Stimulated activated CD4-positive, alpha-beta T cell treated with anti-CD3 and anti-CD28 coated beads, Interleukin-1b, Interleukin-23, amount 100 ng/mL, for 1 hour (primary cell): ENCODE measurements at places on chromosomes 5 and 9.
A peak's percentile ranks its signal among the peaks of the same experiment; 100 is the strongest.

DNA sequence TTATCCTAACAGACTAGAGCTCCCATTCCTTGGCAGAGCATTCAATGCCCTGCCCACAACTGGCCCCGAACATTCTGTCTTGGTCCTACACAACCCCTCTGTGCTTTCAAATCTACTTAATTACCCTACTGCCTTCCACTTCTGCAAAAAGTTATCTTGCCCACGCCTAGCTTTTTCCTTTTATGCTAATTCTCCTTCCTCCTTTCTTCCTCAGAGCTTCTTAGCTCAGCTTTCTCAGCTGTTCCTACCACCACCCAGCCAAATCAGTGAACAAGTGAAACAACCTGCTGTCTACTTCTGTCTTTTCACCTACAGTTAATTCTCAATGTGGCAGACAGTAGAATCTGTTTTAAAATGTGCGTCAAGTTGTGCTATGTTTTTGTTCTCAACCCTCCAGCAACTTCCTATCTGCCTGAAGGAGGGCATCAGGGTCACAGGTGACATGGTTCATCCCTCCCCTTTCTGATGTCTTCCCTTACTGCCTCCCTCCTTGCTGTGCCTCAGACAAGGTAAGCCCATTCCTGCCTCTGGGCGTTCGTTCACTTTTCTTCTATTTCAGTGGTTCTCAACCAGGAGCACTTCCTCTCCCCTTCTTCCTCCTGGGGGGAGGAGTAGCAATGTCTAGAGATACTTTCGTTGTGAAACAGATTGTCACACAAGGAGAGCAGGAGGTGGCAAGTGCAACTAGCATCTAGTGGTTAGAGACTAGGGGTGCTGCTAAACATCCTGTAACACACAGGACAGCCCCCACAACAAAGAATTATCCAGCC is 1.3 kb upstream of the REEP5 start:
- no peak for DNase-seq

GRCh38 chr9:77946969-77947620 is 84.5 kb downstream of the GNAQ start:
- DNase-seq: no peak

DNA sequence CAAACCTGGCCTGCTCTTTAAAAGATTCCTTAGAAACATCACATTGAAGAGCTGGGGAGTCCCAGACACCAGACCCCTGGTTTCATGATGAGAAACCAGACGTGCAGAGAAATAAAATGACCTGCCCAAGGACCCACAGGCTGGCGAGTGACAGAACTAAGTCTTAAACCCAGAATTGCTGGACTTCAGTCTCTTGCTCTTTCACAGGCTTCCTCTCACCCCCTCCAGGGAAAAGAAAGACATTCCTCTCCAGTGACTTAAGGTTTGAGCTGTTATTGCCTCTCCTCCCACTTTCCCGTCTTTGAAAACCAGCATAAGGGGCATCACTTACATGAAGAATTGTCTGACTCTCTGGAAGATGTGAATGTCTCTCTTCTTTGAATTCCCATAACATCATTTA is 535.2 kb downstream of the IRX1 start:
- no peak for DNase-seq

GRCh38 chr5:73066466-73066865 is 53.9 kb upstream of the TMEM171 start:
- DNase-seq: no peak

DNA sequence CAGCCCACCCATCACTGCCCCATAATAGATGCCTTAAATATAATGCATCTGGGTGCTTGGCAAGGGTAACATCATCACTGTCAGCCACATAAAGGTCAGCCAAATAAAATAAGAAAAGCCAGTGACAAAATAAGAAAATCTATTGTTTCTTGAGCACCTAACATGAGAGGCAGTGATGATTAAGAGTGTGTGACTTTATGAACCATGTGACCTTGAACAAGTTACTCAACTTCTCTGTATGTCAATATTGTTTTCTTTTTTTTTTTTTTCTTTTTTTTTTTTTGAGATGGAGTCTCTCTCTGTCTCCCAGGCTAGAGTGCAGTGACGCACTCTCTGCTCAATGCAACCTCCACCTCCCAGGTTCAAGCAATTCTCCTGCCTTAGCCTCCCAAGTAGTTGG is 98.7 kb downstream of the CDK5RAP2 start:
- DNase-seq: no peak

GRCh38 chr5:137565450-137565849 is 66.3 kb upstream of the SPOCK1 start:
- no peak for DNase-seq

- DNase-seq: no peak
Observed at GRCh38 chr9:110452227-110452801, 114.7 kb upstream of the TXNDC8 start.

- DNase-seq: no peak
Observed at GRCh38 chr5:154145268-154145667, 45.3 kb upstream of the GALNT10 start.

DNA sequence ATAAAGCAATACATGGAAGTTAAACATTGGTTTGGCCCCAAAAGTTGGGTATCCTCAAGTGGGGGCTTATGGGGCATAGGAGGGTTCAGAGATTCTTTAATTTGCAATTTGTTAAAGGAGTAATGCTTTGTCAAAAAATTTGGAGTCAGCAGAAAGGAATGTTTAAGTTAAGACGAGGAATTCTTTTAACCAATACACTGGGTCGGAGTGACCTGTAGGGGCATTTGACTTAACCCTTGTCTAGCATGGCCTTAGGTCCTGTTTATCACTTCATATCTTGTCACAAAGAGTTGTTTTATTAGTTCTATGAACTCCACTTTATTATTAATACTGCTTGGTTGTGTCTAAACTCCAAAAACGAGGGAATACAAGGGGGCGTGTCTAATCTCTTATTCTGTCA is 656.1 kb upstream of the RORB start:
- DNase-seq: no peak

DNA sequence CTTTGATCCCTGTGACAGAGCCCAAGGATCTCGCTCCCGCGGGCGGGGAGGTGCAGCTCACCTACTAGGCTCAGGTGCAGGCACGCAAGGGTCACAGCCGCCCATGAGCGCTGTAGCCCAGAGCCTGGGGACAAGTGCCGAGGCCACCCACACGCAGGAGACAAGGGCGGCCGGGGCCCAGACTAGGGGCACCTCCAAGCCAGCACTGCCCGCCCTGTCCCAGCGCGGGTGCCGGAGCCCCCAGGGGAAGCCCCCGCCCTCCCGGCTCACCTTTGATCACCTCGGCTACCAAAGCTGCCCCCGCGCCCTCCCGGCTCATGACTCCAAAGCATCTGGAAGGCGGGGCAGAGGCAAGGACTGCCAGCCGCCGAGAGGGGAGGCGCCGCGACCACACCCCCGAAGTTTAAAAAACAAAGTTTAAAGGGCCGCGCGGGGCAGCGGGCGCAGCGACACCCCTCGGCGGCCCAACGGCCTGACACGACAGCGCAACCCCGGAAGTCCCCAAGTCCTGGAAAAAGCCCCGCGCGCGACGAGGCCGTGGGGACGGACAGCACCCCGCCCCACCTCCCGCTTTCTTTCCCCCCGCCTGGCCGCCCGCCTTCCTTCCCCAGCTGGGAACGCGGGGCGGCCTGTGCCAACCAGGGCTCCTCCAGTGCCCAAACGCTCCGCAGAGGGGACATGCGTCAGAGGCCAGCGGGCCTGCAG is 53.0 kb downstream of the CDC14B start:
- DNase-seq: peak; percentile 34

- DNase-seq: no peak
Observed at GRCh38 chr5:141795421-141795820, 82.8 kb downstream of the PCDH1 start.

- DNase-seq: no peak
Observed at GRCh38 chr5:164302533-164303235, 797.3 kb downstream of the MAT2B start.

DNA sequence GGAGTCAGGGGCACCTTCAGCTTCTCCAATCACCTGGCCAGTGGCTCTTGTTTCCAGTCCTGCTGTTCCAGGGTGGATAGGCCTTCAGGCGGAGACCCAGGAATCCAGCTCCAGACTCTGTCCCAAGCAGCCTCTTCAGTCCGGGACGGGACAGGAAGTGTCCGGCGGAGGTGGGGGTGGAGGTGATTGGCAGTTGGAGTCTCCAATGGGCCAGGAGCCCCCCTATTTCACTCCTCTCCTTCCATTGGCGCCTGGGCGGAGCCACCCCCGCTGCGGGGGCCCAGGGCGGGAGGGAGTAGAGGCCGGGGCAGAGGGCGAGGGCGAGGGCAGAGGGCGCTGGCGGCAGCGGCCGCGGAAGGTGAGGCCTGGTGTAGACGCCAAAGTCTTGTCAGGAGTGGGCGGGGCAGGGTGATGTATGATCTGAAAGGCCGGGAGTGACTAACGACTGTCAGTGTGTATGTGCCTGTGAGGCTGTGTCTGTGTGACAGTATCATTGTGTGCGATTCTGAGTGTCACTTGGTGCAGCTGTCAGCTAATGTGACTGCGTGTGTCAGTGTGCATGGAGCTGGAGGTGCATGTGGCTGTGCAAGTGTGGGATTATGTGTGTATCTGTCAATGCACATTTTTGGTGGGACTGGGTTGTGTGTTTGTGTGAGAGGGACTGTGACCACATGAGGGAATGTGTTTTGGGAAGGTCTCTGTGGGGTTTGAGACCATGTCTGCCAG is at the start of gene IL11RA:
Gene IL11RA, plus strand, starts transcription at position 310 of the 726 bp plus-strand sequence. CDS start 3,033 bp downstream, outside the sequence.
- DNase-seq: no peak

GRCh38 chr9:92170848-92171247 is 55.6 kb upstream of the SPTLC1 start:
- no peak for DNase-seq

GRCh38 chr5:95835682-95836385 is 13.3 kb upstream of the GLRX start:
- no peak for DNase-seq

- DNase-seq: no peak
Observed at GRCh38 chr5:2550509-2550908, 201.0 kb downstream of the IRX2 start.

GRCh38 chr5:59766427-59767210 is 126.9 kb downstream of the PDE4D start:
- DNase-seq: no peak

GRCh38 chr9:137243626-137244485 is 2.8 kb downstream of the TUBB4B start:
- DNase-seq: no peak

DNA sequence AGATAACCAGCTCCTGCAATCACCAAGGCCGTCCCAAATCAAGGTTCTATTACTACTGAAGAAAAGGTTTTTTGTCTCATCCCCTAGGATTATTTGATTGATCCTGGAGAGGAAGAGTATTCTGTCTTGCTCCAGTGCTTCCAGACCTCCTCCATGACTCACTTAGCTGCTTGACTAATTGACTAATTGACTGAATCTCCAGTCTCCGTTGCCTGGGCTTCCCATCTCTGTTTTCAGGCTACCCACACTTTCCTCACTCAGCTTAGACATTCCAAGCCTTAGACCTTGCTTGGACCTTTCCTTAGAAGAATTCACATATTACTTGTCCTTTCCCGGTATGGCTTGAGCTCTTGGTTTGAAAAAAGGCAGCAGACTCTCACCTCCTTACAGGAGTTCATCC is 60.6 kb downstream of the FRMD3 start:
- DNase-seq: no peak

GRCh38 chr9:101572316-101572715 is 22.5 kb downstream of the PPP3R2 start:
- no peak for DNase-seq

DNA sequence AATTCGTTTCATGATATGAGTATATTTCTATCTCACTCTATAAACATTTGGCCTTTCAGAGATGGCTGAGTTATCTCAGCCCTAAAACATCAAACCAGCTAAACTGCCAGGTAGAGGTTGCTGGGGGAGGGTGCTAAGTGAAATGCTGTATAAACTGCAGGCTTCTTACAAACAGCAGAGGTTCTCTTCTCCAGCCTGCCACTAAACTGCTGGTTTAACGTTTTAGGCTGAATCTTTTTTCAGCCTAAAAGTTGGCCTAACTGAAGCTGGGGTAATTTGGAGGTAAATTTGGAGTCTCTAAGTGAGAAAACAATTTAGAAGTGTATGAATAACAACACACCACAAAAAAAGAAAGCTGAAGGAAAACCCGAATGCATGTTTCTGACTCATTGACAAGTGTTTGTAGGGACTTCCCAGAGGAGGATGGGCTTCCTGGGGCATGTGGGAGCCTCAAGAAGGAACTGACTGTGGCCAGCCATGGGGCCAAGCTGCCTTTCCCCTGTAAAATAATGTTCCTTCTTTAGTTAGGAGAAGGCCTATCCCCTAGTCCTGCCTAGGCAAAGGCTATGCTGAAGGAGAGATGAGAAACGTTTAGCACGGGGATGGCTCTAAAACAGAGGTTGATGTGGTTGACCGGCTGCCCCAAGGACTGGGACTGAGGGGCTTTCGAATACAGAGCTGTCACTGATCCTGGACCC is 44.3 kb downstream of the SLC28A3 start:
- no peak for DNase-seq

DNA sequence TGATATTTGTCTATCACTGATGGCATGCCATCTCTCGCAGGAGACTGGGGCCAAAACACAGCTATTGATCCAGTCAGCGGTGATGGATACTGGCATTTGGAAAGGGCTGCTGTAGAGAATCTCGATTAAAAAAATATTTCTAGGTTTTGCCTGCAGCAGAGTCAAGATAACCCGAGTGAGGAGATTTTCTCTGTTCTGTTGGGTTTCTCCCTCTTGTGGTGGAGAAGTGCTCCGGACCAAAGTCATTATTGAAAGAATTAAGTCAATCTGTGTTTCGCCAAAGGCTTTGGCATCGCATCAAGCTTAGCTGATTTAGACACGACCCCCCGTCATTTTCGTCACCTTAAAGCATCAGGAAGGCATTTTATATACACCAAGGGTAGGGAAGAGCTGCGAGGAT is 97.1 kb upstream of the IRX2 start:
- no peak for DNase-seq

GRCh38 chr9:110429453-110429852 is 91.8 kb upstream of the TXNDC8 start:
- no peak for DNase-seq

DNA sequence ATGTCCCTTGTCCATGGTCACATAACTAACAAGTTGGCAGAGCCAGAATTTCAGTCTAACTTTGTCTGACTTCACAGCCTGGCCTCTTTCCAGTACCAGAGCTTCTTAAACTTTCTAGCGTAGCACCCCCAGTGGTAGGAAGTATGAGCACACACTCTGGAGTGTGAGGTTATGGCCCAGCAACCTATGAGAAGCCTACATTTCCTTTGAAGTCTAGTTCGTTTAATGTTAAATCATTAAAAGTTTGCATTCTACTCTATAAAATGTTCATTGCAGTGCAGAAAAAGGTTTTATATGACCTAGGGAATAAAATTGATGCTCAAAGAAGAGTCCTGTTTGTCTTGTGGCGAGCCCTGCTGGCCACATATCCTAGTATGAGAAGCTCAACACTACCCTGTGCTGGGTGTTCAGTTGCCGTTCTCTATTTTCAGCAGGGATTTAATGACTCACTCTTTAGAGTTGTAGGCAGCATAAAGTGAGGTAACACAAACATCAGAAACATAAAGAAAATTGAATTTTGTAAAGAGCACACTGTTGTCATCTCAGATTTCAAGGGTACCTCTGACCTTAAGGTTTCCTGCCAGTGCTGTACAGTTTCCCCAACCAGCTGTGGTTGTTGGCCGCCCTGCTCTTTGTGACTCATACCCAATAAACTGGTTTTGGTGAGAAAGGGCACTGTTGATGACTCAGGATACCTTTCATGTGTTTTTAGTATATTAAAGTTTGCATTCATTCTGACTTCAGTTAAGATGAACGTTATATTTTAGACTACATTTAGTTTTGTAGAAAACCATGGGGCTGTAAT is 14.3 kb downstream of the MCCC2 start:
- peak; percentile 33 for DNase-seq
